ENCODE measurements at places on chromosomes 5 and 9.

- no peak for DNase-seq
Observed at GRCh38 chr9:114834386-114834785, 28.5 kb upstream of the TNFSF15 start.

- no peak for DNase-seq
Observed at GRCh38 chr5:72878854-72879253, 62.4 kb downstream of the TNPO1 start.

- DNase-seq, result no peak
Observed at GRCh38 chr9:3909966-3910650, 384.3 kb upstream of the RFX3 start.

GRCh38 chr5:39697881-39698280, 273.1 kb upstream of the DAB2 start:
- no peak for DNase-seq

DNA sequence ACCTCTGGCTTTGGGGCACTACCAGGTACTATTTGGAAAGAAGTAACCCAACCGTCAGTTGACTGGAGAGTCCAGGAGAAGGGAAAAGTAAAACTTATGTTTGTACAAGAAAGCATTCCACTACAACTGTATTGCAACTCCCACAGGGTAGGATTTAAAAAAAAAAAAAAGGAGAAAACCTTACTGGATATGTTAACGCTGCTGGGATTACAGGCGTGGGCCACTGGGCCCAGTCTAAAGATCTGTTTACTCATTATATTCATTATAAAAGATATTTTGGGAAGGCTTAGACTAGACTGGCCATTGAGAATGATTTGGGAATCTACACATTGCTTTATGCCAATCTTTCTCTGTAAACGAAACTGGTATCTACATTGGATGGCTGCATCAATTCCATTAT, 86.6 kb downstream of the USP20 start:
- DNase-seq, result no peak

GRCh38 chr9:126756876-126757415, 47.9 kb upstream of the ZBTB43 start:
- DNase-seq, result no peak

DNA sequence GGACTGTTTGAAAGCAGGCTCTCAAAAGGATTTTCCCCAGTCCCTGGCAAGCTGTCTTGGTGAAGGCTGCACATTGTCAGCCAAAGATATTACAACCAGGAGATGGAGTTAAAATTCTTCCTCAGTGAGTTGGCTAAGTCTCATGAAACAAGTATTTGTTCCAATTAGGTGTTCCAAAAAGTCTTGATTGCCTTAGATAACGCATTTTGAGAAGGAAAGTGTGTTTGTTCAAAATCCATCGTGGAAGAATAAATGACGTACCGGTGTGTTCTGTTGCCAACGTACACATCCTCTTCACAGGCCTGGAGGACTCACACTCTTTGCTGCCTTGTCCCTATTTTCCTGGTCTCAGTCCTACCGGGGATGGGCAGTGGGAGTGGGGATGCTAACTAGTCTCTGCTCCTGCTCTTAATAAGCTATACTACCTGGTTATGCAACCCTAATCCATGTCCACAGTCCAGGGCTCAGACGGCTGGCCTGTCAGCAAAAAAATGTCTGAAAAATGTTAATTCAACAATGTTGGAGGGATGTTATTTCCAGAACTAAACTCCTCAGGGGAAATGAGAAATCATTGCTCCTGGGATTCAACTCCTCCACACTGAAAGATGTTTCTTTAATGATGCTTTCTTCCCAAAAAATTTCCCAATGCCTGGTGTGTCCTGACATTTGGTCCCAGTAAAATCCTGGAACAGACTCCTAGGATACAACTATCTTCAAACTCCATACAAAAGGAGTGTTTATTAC, 175.3 kb upstream of the KLF9 start:
- no peak for DNase-seq

DNA sequence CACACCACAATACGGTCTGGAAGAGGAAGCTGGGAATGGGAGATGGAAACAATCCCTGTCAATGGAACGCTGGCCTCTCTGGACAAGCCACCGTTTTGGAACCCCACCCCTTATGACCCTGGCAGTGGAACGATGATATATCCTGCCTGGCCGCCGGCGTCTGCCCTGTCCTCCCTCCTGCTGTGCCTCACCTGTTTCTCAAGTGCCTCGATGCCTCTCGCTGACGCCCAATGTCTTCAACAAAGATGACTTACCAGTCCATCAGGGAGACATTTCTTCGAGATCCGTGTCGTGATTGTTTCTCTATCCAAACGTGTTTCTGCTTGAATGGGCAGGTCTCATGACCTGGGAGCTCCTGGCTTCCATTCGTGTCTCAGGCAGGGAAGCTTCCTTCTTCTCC, 476.5 kb downstream of the SPATA31A7 start:
- no peak for DNase-seq
